ENCODE measurements at places on chromosomes 16 and 17. TPM values are rescaled to one million over a fixed set of nuclear protein-coding genes. Genes with fewer than 3 reads are reported as not detected.

The SLC2A4 gene
- total RNA-seq: 0.25 TPM

The DHRS7C gene
- total RNA-seq: not detected

The CLEC19A gene
- total RNA-seq: not detected

The CSF3 gene
- total RNA-seq: 5.1 TPM

The TRIM16 gene
- total RNA-seq: 72.8 TPM

The TM4SF5 gene
- total RNA-seq: not detected

The PRR15L gene
- not detected for total RNA-seq

The P2RX1 gene
- not detected for total RNA-seq

The APOBR gene
- not detected for total RNA-seq

The CDC6 gene
- 60.7 TPM for total RNA-seq

The MT1A gene
- total RNA-seq: not detected

The ATP2A1 gene
- 0.21 TPM for total RNA-seq

The TEX19 gene
- total RNA-seq: 0.07 TPM

The CES3 gene
- 1.1 TPM for total RNA-seq

The IL17C gene
- not detected for total RNA-seq

The SUPT6H gene
- total RNA-seq: 41.4 TPM

The TBX2 gene
- not detected for total RNA-seq

The ANKFN1 gene
- not detected for total RNA-seq

Data from foreskin keratinocyte (primary cell).